ENCODE measurements at places on chromosomes 7 and 10.
A peak's percentile ranks its signal among the peaks of the same experiment; 100 is the strongest.

DNA sequence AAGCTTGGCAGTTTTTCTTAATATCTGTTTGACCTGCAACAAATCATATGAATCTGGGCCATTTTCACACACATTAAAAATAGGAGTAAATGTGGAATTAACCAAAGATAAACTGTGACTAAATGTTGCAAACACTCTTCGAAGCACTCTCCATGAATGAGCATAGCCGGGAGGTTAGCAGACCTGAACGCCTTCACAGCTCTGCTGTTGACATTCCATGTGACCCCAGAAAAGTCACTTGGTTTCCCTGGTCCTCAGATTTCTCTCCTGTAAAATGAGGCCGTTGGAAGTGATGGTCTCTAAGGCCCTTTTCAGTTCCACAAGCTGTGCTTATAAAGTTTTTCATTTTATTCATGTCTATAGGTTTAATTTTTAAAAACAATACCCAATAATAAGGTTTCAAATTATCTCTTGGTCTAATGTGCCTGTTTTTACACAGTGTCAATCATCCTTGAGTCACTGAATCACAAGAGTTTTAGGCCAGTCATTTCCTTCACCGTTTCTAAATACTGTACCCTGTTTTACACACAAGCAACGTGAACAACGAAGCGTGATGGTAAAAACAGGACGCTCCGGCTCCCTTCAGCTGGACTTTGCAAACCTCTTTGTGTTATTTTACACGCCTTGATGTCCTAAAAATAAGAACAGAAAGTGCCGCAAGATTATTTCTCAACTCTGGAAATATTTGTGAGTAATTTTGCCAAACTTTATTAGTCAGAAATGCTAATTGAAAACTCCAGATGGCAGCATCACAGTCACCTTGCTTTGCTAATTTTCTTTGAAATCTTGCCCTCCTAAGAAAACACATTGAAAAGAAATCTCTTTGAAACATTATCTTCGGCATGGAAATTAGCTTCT, 38.6 kb upstream of the MET start:
- no peak for DNase-seq

DNA sequence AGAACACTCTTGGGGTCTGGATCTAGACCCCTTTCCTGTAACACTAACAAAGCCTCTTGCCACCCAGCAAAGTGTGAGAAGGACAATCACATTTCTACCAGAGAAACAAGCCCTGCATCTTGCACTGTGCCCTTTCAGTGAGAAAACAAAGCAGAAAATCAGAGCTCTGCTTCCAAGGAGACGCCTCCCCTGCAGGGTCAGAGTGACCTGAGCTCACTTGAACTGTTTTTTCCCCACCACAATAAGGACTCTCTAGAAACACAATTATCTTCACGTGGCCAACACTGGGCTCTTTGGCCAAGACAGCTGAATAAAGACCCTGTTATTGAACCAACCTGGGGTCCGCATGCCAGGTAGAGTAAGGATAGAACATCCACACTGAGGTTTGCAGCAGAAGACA, 30.1 kb upstream of the PRLHR start:
- DNase-seq, result no peak

DNA sequence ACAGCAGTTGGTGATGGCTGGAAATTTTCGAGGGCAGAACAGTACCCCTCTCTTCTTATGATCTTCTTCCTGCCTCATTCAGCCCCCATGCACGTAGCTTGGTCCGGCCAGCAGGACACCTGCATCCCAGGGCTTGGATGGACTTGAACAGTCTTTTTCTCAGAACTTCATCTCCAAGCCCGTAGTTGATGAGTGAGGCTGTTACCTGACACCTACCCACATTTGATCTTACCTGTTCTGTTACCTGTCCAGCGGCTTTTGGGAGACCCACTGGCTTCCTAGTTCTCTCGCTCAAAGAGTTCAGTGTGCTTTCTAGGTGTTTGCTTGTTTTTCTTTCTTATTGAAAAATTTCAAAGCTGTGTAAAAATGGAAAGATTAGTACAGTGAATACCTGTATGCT, 212.2 kb downstream of the CUX1 start:
- DNase-seq, result no peak

DNA sequence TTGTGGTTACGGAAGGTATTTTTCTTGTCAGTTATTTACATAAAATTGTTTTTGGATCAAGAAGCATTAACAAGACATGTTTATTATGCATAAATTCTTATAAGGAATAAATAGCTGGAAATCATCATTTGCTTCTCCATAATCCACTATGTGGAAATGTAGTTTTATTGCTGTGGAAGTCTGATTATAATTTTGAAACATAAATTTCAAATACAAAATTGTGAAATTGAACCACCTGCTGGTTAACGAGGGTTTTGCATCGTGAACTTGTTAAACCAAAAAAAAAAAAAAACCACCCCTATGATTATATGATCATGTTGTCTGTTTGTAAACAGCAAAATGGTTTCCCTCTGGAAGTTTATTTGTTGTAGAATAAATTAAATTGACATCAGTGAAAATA, 25.9 kb downstream of the ABRAXAS2 start:
- no peak for DNase-seq

DNA sequence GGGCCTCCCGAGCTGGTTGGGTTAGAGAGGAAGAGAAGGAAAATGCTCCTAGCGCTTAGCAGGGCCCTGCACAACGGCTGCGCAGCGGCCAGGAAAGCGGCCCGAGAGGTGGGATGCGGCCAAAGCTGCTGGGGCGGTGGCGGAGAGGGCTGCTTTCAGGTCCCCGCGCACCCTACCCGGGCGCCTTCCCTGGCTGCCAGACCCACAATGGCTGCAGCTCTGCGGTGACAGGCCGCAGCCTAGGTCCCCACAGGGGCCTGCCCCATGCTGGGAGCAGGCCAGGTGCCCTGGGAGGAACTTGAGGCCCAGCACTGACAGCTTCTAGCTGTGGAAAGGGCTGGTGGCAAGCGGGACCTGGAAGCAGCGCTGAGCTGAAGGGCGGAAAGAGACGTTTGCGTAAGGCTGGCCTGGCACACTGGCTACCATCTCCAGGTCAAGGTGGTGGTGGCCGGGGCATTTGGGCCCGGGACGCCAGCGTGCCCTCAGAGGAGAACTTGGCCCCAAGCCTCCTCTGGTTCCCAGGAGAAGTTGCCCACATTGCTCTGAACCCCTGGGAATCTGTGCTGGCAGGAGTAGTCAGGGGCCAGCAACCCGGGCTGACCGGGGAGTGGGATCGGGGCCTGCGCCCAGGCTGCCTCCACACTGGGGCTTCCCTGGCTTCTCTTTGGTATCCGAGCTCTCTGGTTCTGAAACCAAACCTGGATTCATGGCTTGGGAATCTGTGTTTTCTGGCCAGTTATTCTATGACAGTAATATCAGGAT, 72.9 kb upstream of the ZNF804B start:
- no peak for DNase-seq

DNA sequence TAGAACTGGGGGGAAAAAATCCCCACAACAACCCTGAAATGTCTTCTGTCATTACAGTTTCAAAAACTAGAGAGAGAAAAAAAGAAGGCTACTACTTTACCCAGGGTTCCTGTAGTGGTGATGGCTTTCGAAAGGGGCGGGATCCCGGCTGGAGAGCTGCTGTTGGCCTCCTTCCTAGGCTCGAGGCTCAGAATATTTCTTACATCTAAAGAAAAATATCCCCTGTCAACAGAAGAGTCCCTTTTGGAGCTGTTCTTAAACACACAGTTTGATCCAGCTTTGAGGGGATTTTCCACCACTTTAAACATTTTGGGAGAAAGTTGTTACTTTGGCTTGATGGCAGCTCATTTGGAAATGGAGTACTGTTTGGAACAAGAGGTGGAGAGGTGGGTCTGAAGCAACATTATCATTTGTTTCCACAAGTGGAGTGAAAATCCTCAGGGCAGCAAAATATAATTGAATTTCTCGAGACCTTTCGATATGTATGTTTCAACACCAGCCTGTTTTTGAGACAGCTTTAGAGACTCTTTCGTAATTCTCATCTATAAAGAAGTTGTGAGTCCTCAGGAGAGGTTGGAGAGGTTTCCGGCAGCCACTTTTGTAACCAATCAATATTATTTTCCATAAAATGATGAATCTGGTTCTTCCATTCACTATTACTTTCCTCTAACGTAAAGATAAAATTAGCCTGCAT, 5.1 kb downstream of the HOXA13 start:
- DNase-seq, result no peak

DNA sequence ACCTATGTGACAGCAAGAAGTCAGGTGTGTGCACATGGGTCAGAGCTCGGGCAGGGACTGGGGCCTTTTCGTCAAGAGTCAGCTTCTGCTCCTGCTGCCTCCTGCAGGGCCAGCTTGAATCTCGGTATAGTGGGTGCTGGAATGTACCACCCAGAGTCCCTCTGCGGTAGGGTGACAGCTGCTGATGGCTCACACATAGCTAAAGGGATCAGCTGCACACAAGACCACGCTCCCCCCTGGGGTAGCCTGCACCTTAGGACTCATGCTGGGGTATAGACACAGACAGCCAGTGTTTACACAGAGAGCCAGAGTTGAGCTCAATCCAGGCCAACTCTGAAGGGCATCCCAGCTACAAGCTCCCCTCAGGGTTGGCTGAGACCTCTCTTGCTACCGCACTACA, 14.0 kb upstream of the COL13A1 start:
- DNase-seq, result no peak

- no peak for DNase-seq
Measured at GRCh38 chr7:106344861-106345260, 60.1 kb upstream of the NAMPT start.

- no peak for DNase-seq
Measured at GRCh38 chr7:133233142-133233541, 19.7 kb upstream of the EXOC4 start.

DNA sequence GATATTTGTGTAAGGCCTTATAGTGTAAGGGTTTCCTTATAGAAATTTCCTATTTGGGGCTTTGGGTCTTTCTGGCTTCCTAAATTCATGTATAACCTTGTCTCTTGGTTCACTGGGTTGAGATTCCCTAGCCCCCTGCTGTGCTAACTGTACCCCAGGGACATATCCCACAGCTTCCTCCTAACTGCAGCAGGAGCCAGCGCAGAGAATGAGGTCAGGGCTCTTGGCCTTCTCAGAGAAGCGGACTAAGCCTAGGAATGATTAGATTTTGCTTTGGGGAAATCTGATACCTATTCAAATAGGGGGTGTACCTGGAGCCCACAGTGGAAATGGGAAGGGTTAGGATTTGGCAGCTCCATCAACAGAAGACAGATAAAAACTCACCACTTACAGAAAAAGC, 138.1 kb upstream of the EFCAB10 start:
- DNase-seq, result no peak

GRCh38 chr10:23439961-23440889, 1.4 kb downstream of the OTUD1 start:
- no peak for DNase-seq

GRCh38 chr7:123271231-123271630, 71.5 kb upstream of the SLC13A1 start:
- peak; percentile 23 for DNase-seq

- no peak for DNase-seq
Measured at GRCh38 chr7:117012284-117012683, 59.0 kb downstream of the ST7 start.

DNA sequence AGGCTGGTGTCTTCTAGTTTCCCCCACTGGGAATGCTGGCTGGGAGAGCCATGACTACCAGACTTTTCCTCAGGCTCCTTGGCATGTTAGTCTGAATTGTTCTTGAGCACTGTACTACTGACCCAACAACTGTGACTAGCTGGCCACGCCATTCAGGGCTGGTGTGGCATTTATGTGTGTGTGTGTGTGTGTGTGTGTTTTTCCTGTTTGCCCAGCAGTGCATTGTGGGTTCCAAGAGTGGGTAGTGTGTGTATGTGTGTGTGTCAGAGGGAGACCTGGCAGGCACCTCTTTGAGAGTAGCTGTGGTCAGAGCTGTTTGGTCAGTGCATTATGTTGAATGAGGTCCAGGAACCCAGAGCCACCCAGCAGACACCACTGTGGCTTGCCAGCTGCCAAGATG, 9.2 kb downstream of the PCBD1 start:
- DNase-seq, result no peak

- DNase-seq, result no peak
Measured at GRCh38 chr10:133249975-133250754, 12.5 kb downstream of the VENTX start.

GRCh38 chr7:255721-256361, 34.1 kb upstream of the FOXL3 start:
- no peak for DNase-seq

DNA sequence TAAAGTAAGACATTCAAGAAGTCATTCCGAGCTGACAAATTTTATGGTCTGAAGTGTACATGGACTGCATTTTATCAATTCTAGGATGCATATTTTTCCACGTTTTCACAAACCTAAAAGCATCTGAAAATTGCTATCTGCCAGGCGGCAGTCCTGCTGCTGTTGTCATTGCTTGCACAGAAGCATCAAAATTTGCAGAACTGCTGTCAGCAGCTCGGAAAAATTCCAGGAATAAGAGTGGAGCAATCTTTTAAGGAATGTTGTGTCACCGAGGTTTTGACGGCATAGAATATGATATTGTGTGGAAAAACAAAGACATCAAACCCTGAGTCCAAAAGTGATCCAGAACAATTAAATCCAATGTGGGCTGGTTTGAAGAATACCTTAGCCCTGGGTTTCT, 61.4 kb downstream of the CHCHD3 start:
- DNase-seq, result no peak

DNA sequence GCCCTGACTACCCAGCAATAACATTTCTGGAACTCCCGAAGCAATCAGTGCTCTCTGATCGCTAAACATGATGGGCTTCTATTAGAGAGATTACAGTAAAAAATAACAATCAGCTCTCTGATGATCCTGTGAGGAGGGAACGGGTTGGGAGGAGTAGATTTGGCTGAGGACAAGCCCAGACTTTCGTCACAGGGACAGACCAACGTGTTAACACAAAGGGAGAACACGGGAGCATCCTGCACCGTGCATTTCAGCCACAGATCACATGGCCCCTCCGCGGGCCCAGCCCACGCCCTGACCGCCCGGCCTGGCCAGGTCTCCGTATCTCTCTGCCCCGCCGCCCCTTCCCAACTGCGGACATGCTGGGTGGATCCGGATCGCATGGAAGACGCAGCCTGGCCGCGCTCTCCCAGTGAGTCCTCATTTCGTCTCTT, 95.0 kb upstream of the AGBL3 start:
- peak; percentile 74 for DNase-seq
